Retinal pigment epithelial cell (primary cell): ENCODE measurements at places on chromosomes 1 and 21.

DNA sequence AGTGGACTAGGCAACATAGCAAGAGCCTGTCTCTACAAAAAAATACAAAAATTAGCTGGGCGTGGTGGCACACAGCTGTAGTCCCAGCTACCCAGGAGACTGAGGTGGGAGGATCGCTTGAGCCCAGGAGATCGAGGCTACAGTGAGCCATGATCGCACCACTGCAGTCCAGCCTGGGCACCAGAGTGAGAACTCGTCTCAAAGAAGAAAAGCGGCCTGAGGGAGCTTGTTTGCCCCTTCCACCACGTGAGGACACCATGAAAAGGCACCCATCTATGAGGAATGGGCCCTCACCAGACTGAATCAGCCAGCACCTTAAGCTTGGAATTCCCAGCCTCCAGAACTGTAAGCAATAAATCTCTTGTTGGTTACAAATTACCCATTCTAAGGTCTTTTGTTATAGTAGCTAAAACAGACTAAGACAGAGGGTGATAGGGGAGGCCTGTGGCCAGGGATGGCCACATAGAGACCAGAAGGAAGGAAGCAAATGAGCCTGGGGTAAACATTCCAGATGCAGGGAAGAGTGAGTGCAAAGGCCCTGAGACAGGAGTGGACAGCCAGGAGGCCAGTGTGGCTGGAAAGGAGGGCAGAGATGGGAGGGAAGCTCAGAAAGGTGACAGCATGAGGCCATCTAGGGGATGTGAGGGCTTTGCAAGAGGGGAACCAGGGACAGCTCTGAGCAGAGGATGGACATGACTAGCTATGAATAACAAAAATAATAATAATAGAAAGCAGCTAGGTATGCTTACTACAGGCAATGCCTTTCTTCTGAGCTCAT is 120.1 kb downstream of the MATN1 start:
- no peak for DNase-seq

DNA sequence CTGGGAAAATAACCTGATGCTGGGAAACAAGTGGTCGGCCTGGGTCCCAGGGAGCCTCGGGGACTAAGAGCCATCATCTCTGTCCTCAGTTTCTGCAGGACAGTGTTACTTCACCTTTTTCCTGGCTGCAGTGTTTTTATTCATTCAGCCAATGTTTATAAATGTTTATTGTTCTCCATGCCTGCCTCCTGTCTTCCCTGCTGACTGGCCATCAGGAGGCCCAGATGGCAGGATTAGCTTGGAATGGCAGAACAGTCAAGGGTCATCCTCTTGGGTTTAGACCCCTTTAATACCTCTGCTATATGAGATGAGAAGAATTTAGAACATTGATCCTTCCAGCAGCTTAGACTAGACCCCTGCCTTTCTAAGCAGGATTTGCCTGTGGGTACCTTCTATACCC is 13.3 kb downstream of the MAPKAPK2 start:
- DNase-seq, result no peak

- no peak for DNase-seq
Observed at GRCh38 chr1:103561643-103562395, 9.6 kb upstream of the AMY2B start.

DNA sequence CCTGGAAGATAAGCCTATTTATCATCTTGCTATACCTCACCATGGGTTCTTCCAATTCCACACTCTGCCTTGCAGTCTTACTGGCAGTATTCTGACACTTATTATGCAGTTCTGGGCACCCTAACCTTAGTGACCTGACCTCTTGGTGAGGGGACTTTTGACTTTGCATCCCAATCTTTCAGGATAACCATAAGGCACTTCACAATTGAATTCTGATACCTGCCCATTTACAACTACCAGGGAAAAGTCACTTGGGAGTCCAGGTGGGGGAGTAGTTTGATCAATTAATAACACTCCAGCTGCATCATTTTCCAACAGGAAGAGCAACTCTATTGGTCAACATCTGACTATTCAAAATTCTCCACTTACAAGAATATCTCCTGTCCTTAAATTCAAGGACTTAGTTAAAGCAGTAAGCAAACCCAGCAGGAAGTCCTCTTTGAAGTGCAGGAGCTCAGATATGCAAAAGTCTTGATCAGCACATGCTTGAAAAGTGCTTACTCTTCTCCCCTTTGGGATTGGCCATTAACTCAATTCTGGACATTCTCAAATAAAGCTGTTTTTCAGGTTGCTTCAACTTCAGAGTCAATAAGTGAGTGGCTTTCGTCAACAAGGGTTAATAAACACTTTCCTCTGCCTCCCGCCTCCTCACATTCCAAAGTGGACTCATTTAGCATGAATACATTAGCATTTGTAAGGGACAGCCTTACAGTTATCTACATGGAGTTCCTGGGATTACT is 177.4 kb upstream of the NRIP1 start:
- DNase-seq, result no peak

DNA sequence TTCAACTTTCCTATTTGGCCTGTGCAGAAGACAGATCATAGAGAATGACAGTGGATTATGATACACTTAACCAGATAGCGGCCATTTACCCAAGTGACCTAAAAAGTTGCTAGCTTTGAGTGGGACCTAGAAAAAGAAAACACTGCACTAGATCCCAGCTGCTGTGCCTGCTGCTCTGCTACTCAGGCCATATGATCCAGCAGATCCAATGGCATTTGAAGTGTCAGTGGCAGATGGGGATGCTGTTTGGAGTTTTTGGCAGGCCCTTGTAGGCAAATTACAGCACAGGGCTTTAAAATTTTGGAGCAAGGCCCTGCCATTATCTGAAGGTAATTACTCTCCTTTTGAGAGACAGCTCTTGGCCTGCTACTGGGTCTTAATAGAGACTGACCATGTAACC is 74.0 kb upstream of the KCNE2 start:
- DNase-seq, result no peak

DNA sequence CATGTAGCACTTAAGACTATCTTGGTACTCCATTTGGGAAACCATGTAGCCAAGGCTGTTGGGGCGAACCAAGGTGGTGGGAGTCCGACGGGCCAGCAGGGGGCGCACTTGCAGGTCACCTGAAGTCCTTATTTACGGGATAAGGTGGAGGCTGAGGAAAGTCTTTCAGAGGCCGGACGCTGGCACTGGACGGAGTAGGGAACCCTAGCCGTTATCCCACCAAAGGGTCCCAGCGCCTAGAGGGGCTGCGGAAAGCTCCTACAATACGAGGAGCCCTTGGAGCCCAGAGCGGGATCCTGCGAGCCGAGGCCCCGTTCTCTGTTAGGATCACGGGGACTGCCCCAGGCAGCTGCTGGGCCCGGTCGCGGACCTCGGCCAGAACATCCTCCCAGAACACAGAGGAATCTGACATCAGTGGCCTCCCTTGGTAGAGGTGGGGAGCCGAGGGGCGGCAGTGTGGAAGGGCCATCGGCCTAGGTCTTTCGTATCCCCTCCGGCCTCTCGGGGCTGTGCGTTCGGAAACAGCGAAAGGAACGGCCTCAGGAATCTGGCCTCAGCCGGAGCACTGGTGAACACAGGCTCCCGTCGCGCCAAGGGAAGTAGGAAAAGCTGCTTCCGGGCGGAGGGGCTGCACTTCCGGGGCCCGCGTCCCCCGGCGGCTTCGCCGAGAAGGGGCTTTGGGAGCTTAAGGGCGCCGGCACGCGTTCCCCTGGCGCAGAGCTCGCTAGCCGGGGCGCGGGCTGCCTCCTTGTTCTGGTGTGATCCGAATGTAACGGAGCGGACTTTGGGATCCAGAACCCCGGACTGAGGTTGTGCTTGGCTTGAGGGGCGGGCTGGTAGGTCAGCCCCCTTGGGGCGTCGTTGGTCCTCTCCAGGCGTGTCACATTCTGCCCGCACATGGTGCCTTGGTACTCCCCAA is 29.9 kb upstream of the RPTN start:
- no peak for DNase-seq

DNA sequence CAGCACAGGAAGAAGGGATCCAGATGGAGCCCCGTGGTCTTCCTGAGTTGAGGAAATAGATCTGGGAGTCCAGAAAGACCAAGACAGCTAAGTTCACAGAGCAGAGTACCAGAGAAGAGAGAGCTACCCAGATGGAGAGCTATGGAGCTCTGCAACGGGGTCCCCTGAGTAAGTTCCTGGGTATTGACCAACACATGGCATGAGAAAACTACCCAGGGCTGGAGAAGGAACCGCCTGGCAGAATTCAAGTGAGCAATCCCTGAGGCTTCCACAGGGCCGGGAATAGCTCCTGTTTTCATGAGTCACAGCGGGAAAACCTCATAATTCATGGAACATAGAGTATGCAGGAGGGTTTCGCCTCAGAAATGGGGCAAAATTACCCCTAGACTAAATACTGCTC is 19.7 kb downstream of the STPG1 start:
- DNase-seq, result no peak

DNA sequence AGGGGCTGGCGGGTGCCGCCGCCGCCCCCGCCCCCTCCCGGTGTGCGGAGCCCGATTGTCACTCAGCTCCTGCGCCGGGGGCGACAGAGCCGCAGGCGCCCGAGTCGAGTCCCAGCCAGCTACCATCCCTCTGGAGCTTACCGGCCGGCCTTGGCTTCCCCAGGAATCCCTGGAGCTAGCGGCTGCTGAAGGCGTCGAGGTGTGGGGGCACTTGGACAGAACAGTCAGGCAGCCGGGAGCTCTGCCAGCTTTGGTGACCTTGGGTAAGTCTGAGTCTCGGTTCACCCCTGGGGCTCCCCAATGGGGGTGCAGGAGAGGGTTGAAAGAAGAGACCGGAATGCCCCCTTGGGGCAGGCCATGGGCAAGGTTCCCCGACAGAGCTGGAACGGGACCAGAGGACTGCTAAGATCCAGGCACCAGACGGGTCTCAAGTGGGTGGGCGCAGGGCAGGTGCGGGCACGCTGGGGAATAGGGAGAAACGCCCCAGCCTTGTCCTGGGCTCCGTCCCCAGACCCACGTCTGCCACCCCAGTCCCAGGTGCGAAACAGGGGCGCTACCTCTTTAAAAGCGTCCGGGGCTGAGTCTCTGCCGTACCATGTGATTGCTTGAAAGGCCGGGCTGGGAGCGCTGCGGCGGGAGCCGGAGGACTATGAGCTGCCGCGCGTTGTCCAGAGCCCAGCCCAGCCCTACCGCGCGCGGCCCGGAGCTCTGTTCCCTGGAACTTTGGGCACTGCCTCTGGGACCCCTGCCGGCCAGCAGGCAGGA is at the start of gene ADORA1:
TSS of gene ADORA1 (plus strand) at position 61 of the 765 bp plus-strand sequence. CDS start 1,116 bp downstream, outside the sequence.
- no peak for DNase-seq

DNA sequence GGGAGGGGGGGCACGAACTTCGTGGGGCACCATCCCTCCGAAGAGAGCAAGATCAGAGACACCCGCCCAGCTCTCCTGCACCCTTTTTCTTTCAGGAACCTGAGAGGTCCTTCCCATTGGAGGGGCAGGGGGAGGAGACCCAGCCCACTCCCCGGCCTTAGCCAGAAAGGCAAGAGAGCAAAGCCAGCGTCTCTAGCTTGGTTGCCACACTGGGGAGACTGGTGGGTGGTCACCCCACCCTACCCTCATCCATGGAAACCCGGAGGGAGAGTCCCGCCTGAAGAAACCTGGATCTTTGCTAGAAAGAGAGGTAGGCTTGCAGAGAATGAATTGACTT is 246 bp downstream of the ATP2B4 start:
- DNase-seq, result no peak

DNA sequence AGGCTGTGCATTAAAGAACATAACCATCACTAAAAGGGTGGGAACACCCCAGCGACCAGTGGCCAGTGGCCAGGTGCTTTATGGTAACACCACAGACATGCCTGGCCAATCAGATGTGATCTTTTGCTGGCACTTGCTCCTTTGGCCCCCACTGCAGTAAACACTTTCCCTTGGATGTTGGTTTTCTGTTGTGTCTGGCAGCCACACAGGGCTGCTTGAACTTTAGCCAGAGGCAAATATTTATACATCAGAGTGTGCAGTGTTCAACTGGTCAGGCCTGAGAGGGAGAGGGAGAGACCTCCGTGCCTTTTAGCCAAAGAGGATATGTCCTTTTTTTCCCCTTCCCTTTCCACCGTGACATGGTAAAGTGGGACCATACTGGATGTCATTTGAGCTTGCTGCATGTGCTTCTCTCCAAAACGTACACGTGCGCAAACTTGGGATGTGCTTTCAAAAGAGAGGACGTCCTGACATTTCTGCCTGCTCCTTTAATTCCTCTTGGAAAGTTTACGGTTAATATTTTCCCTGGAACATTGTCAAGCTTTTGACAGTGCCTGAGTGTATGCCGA is 101.2 kb downstream of the NFIA start:
- no peak for DNase-seq

GRCh38 chr1:36352125-36352909 is 28.9 kb upstream of the EVA1B start:
- DNase-seq, result no peak

DNA sequence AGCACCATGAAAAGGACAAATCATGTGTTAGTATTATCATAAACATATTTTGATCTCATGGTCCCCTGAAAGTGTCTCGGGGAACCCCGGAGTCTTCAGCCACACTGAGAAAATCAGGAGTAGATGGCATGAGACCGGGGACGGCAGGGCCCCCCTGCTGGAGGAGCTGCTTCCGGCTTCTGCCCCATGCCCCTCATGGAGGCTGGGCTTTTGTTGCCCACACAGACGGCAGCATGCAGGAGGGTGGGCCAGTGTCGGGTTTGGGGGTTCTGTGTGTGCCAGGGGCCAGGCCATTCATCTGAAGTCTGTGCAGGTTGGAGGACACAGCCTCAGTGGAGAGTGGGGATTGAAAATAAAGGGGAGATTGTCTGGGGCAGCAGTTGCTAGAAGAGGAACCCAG is 75.1 kb upstream of the CD34 start:
- DNase-seq, result no peak

GRCh38 chr1:22830041-22830566 is 119.5 kb downstream of the EPHB2 start:
- DNase-seq, result no peak

GRCh38 chr1:75724472-75725022 is at the start of gene ACADM:
ACADM (plus strand) TSS chr1:75724709; CDS start chr1:75724788, 79 bp downstream.
- DNase-seq, result no peak

DNA sequence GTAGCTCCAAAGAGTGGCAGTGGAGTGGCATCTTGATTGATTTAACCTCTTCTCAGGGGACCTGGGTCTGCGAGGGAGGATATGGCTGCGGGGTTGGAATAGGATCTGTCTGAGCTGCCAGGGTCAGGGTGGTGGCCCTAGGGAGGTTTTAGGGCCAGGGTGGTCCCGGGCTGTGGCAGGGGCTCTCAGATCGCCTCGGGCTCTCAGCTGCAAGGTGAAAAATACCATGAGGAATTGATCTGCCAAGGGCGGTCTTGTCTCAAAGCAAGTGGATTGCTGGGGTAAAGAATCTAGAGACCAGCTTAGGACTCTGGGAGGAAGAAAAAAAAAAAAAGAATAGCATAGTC is 3.7 kb downstream of the SIM2 start:
- DNase-seq, result no peak

DNA sequence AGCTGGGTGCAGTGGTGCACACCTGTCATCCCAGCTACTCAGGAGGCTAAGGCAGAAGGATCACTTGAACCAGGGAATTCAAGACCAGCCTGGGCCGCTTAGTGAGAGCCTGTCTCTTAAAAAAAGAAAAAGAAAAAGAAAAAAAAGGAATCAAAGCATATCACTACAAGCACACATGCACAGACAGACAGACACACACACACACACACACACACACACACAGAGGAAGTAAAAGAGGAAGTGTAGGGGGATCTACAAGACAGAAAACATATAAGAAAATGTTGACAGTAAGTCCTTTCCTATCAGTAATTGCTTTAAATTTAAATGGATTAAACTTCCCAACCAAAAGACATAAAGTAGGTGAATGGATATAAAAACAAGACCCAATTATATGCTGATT is 180.3 kb downstream of the FAF1 start:
- DNase-seq, result no peak
